ENCODE measurements at places on chromosomes 5 and 9.

DNA sequence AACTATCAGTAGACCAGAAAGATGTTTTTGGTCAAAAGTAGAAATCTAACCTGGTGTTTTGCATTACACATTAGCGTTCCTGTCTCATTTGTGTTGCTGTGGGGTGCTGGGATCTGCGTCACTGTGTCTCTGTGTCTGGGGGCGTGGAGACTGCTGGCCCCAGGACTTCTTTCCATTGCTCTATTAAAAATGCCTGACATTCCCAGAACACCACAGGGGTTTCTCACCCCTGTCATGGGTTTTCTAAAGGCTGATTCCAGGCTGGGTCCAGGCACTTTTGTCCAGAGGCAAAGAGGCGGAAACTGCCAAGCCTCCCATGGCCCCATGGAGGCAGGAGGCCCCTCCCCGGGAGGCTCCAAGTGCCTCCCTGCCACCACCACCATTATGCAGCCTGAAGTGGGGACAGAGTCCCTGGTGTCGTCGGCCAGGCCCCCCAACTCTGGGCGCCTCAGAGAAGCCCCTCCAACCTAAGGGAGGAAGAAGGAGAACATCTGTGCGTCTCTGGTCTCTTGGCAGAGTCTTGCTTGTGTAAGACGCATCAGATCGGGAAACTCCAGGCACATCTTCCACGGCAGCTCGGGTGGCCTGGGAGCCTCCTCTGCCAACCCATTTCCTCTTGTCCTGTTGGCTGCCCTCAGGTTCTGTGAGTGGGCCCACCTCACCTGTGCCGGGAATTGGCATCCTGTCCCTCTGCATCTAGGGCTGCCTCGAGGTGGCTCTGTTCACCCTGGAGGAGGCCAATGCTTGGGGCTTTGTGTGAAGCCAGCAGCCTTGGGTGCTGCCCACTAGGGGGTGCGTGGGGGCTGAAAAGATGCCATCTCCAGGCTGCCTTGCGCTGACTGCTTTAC is 13.8 kb upstream of the PLEKHG4B start:
- no peak for DNase-seq

DNA sequence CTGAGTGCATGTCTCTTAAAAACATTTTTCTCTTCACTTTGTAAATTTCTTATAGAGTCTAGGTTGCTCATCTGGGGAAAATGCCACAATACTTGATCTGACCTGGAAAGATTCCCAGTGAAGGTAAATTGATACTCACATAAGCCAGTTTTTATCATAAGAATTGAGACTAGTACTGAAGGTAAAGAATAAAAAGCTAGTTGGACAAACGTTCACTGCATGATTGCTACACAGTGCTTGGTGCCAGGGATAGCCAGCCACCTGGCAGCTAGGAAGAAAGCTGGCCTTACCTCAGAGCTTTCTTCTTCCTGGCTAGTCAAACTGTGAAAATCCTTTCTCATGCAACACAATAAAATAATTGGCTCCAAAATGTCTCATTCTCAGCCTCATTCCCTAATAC is 77.1 kb downstream of the MUSK start:
- no peak for DNase-seq

GRCh38 chr9:79731171-79731890 is 159.6 kb downstream of the TLE4 start:
- DNase-seq: no peak

GRCh38 chr9:103997856-103998370 is 96.2 kb upstream of the SMC2 start:
- DNase-seq: no peak

DNA sequence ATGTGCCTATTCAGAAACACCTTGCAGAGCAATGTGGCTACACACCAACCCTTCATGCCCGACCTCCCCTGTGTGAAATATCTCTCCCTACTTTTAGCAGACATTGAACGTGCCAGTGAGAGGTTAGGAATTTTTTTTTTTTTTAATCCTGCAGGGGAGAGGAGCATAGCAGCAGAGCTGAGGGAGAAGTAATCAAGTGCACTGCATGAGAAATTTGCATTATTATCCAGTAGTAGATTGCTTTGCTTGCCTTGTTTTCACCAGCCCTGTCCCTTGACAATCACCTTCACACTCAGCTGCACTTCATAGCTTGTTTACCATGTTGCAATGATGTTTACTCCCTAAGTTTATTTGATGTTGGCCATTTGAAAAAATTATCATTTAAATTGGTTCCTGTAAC is 489.6 kb upstream of the ZNF608 start:
- DNase-seq: no peak

GRCh38 chr5:32217886-32218396 is 43.8 kb upstream of the GOLPH3 start:
- DNase-seq: no peak

DNA sequence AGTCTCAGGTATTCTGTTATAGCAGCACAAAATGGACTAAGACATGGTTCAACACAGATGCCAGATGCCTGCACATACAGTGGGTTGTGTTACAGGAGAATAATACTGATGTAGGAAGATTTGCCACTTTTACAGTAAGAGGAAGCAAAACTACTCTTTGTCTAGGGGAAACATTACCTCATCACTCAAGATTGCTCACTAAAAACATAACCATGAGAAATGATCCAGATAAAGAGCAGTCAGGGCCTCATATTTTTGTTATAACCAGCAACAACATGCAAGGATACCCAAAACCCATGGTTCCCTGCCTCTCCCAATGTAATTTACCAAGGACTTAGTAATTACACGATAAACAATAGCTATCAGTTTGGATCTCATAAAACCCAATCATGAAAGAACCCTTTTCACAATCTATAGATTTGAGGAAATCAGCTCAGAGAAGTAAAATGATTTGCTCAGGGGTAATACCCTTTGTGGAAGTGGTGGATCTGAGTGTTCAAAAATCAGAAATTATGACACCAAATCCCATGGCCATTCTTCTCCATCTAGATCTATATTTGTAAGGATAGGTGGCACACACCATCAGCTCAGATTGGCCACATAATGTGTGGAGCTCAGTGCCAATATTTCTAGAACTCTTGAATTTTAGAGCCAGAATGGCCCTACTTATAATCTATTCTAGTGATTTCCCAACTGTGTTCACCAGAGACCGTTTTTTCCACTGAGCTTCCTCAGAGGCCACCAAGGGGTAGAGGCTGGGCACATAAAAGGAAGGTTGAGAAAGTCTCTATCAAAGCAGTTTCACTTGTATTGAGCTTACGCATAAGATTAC is 27.8 kb downstream of the DPYSL3 start:
- DNase-seq: no peak

DNA sequence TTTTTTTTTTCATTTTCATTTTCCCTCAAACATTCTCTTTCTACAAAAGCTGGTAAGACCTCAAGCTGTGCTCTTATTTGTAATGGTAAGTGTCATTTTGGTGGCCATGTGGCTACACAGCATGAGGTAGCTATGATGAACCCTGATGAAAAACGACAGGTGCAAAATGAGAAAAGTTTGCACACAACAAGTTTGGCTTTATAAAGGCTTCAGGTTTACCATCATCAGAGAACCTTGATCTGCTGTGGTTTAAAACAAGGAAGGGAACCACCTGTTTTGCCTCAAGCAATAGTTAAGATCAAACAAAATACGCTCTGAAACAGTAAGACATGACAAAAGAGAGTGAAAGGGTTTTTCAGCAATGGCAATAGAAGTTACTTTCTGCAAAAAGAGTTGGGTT is 1124.6 kb upstream of the ACO1 start:
- no peak for DNase-seq

DNA sequence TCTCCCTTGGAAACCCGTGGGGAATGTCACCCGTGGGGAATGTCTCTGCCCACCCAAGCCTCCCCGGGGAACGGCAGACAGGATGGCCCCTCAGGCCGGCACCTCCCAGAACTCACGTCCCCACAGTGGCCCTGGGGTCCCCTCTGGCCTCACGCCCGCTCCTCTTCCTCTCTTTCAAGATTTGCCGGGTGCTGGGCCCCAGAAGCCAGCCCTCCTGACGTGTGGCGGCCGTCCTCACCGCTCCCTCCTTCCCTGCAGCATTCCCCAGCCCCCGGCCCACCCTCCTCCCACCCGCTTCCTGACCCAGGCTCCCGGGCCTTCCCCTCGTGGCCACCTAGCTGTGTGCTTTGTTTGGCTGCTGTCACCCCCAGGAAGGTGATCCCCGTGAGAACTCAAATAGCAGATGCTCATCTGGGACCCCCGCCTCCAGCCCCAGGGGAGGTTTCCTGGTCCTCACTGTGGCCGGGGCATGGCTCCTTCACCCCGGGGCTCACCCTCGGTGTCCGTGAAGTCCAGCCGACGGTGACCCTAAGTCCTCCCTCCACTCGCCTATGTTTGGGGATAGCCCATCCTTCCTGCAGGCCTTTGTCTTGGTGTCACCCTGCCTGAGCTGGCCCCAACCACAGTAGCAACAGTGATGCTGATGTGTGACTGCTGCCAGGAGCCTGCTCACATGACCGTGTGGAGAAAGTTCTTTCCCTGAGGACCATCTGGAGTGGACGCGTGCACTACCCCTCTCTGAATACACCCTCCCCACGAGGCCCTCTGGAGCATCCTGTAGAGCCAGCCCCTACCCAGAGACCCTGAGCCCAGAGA is 163.3 kb upstream of the IER5L start:
- no peak for DNase-seq

DNA sequence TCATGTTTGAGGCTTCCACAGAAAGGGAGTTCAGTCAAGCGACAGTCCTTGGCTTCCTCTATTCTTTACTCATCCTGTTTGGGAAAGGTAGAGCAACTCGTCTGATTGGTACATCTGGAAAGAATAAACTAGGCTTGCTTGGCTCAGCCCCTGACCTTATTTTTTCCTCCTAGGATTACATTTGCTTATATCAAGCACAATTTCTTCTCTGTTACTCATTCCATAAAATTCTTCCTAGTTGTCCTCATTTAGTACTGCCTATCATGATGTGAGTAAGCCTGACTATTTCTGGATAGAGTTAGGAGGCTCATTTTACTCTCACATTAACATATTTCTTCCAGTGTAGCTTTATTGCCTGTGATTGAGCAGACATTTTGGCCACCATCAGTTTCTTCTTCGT is 10.9 kb upstream of the CARNMT1 start:
- no peak for DNase-seq

GRCh38 chr5:127930311-127930710 is 153.3 kb upstream of the SLC12A2 start:
- no peak for DNase-seq

GRCh38 chr5:19891658-19892057 is 96.3 kb downstream of the CDH18 start:
- DNase-seq: no peak

GRCh38 chr9:123883634-123884033 is 46.3 kb downstream of the DENND1A start:
- no peak for DNase-seq

- DNase-seq: no peak
Observed at GRCh38 chr9:27589462-27589861, 16.2 kb upstream of the C9orf72 start.

GRCh38 chr5:125446986-125447385 is 700.5 kb upstream of the ZNF608 start:
- DNase-seq: no peak

DNA sequence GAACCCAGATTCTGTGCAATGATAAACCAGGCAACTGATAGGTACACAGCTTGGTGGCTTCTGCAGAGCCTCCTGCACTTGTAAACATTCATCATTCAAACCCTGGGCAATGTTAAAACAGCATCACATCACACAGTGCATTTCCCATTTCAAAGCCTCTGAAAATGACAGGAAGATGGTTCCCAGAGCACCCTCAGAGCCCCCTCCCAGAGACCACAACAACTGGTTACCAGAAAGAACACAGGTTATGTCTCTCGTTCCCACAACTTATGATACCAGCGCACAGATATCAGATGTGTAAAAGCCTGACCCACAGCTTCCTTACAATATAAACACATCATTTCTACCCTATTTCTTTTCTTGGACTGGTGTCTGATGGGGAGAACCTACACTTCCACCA is 248.7 kb downstream of the AUH start:
- no peak for DNase-seq

GRCh38 chr5:10352430-10353240 is 860 bp upstream of the MARCHF6 start:
- DNase-seq: no peak

GRCh38 chr9:111662576-111663300 is 1.3 kb downstream of the GNG10 start:
- DNase-seq: no peak

GRCh38 chr5:150219142-150219541 is 29.3 kb downstream of the SLC6A7 start:
- no peak for DNase-seq

DNA sequence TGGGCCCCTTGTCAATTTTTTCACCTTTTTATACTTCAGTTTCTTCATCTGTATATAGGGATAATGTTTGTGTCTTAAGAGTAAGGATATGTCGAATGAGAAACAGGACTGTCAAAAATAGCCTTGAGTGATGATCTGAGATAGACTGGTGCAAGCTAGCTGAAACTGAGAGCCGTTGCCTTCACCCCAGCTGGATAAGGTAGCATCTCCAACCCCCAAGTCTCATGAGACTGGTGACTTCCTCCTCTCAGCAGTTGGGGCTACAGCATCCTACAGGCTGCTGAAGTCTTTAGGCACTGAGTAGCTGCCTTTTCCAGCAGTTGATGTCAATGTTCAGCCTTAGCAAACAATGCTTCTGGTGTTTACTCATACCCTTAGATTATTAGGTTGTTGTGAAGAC is 330.2 kb downstream of the OSTF1 start:
- no peak for DNase-seq

DNA sequence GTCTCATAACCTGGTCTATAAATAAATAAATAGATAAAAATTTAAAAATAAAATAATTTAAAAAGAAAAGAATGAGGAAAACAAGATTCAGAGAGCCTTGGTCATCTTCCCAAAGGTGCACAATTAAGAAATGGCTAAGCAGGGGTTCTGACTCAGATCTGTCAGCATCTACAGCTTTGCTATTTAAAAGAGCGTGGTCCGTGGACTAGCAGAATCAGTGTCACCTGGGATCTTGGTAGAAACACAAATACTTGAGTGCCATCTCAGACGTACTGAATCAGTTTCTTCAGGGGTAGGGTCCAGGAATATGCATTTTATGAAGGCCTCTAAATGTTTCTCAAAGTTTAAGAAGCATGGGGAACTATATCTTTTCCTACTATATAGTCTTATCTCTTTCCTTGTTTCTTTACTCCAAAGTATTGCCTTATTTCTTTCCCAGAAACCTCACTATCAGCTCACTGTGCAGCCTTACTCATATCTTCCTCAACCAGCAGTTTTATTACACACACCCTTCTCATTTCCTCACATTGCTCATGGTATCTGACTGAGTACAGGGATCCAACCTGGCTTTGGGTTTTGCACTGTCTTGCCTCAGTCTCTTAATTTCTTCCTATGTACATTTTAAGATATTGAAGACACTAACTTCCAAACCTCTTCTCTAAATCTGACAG is 58.6 kb downstream of the TMC1 start:
- DNase-seq: no peak

All from central memory CD8-positive, alpha-beta T cell (primary cell).